ENCODE measurements at places on chromosomes 5 and 9.

GRCh38 chr9:113543982-113544303, 80.4 kb downstream of the RGS3 start:
- peaks cover 3% of the 10 kb centered on the region for H3K4me1 ChIP-seq
- no peak overlapping the region for H3K4me3 ChIP-seq
- H3K27ac ChIP-seq = no peak overlapping the region

DNA sequence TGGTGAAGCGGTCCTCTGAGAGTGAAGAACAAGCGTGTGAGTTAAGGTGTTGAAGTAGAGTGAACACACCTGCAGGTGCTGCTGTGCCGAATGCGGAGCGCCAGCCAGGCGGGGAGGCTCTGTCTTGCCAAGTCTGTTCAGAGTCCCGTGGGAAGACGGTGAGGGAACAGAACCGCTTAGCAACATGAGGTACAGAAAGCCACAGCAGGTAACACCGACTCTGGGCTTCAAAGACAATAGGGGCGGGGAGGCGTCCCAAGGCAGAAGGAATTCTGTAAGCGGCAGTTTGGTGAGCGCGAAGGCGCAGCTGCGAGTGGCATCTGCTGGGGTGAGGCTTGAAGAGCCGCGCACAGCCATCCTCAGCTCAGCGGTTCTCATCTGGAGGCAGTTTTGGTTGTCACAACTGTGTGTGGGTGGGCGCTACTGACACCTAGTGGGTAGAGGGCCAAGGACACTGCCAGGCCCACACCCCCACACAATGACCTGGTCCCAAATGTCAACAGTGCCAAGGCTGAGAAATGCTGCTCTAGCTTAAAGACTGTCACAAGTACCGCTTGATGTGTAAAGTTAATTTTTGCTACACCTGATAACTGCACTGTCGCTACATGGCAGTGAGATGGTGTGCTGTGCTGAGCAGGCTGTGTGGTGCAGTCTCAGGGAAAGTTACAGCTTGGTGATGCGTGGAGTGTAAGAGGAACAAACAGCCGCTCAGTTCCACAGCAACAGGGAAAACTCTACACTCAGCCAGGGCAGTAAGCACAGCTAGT, 67.4 kb upstream of the TBC1D9B start:
- no peaks in the 10 kb centered on the region for H3K36me3 ChIP-seq
- no peak overlapping the region for H3K27ac ChIP-seq
- H3K27me3 ChIP-seq = no peaks in the 10 kb centered on the region
- DNase-seq = no peak
- no peaks in the 10 kb centered on the region for H3K4me1 ChIP-seq

GRCh38 chr9:81506941-81507864, 182.1 kb downstream of the TLE1 start:
- no peak overlapping the region for H3K27ac ChIP-seq
- H3K27me3 ChIP-seq = no peaks in the 10 kb centered on the region
- H3K36me3 ChIP-seq = no peaks in the 10 kb centered on the region
- no peaks in the 10 kb centered on the region for H3K4me1 ChIP-seq

DNA sequence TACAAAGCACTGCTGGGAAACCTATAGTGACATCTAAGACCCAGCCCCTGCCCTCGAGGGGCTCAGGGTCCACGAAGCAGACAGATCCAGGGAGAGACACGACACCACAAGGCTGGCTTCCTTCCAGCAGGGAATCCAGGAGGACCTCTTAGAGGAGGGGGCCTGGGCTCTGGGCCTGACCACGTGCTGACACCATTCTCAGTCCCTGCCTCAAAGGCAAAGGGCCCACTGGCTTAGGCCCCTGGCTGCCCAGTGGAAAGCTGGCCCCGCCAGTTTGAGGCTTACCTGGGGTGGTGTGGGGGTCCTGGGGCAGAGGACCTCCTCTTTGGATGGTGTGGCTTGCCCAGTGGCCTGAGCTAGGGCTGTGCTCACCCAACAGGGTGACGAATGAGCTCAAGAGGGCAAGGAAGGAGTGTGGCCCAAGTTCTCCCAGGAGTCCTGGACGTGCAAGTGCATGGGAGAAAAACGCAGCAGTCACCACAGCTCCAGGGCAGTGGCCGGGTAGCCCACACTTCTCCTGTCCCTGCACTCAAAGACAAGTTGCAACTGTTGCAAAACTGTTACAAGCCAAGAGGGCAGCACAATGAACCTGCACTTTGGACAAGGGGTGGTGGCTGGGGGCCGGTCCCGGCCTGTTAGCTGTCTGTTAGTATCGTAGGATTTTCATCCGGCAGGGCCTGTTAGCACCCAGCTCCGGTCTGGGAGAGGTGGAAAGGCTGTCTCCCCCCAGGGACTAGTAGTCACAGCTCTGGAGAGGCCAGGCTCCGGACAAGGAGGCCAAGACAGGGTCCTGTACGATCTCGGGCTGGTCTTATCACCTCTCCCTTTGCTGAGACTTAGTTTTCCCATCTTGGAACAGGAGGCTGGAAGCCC, 1.5 kb upstream of the SARDH start:
- no peak for DNase-seq
- no peaks in the 10 kb centered on the region for H3K27me3 ChIP-seq
- H3K4me1 ChIP-seq = peaks cover 9% of the 10 kb centered on the region
- H3K4me3 ChIP-seq = no peak overlapping the region
- H3K27ac ChIP-seq = no peak overlapping the region
- H3K36me3 ChIP-seq = no peaks in the 10 kb centered on the region

DNA sequence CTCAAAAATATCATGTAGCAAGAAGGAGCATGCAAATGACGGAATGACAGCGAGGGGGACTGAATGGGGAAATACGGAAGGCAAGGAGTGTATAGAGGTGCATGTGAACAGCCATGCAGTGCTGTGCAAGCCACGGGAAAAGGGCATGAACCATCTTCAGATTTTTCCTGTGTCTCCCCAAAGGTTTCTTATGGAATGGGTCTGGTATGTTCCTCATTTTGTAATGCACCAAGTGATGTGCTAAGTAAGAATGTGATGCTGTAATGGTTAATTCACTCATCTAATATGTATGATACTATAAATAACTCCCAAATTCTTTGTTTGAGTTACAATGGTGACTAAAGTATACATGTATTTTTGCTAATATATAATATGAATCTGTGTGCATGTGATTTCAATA, 99.0 kb upstream of the DAB2 start:
- H3K27ac ChIP-seq = no peak overlapping the region
- DNase-seq = no peak
- H3K4me3 ChIP-seq = no peak overlapping the region
- no peaks in the 10 kb centered on the region for H3K4me1 ChIP-seq
- no peaks in the 10 kb centered on the region for H3K36me3 ChIP-seq

- H3K27me3 ChIP-seq = no peaks in the 10 kb centered on the region
- no peaks in the 10 kb centered on the region for H3K4me1 ChIP-seq
- H3K27ac ChIP-seq = no peak overlapping the region
- H3K4me3 ChIP-seq = no peak overlapping the region
Observed at GRCh38 chr5:8961956-8962355, 583.9 kb downstream of the SEMA5A start.

DNA sequence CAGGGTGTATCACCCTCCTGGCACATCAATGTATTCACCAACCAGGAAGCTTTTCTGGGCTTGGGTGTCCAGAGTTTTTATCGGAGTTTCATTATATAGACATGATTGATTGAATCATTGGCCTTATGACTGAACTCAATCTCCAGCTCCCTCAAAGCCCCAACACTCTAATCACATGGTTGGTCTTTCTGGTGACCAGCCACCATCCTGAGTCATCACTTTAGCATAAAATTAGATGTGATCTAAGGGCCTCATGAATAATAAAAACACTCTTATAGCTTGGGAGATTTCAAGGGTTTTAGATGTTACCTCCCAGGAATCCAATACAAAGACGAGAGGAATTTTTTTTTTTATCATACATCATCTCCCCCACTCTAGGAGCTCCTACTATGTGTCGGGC, 7.7 kb upstream of the PBX3 start:
- H3K4me1 ChIP-seq = no peaks in the 10 kb centered on the region
- no peak for DNase-seq
- no peak overlapping the region for H3K4me3 ChIP-seq
- H3K27ac ChIP-seq = no peak overlapping the region

- no peaks in the 10 kb centered on the region for H3K36me3 ChIP-seq
Observed at GRCh38 chr5:112686675-112687074, 51.0 kb upstream of the APC start.

GRCh38 chr5:160441311-160441781, 19.7 kb downstream of the PTTG1 start:
- no peak overlapping the region for H3K4me3 ChIP-seq
- H3K27ac ChIP-seq = no peak overlapping the region
- DNase-seq = no peak
- H3K27me3 ChIP-seq = no peaks in the 10 kb centered on the region

GRCh38 chr5:91160714-91161285, 222.3 kb downstream of the ARRDC3 start:
- H3K27me3 ChIP-seq = no peaks in the 10 kb centered on the region
- no peak overlapping the region for H3K4me3 ChIP-seq
- no peaks in the 10 kb centered on the region for H3K36me3 ChIP-seq
- no peak for DNase-seq
- H3K27ac ChIP-seq = no peak overlapping the region
- peaks cover 48% of the 10 kb centered on the region for H3K4me1 ChIP-seq

DNA sequence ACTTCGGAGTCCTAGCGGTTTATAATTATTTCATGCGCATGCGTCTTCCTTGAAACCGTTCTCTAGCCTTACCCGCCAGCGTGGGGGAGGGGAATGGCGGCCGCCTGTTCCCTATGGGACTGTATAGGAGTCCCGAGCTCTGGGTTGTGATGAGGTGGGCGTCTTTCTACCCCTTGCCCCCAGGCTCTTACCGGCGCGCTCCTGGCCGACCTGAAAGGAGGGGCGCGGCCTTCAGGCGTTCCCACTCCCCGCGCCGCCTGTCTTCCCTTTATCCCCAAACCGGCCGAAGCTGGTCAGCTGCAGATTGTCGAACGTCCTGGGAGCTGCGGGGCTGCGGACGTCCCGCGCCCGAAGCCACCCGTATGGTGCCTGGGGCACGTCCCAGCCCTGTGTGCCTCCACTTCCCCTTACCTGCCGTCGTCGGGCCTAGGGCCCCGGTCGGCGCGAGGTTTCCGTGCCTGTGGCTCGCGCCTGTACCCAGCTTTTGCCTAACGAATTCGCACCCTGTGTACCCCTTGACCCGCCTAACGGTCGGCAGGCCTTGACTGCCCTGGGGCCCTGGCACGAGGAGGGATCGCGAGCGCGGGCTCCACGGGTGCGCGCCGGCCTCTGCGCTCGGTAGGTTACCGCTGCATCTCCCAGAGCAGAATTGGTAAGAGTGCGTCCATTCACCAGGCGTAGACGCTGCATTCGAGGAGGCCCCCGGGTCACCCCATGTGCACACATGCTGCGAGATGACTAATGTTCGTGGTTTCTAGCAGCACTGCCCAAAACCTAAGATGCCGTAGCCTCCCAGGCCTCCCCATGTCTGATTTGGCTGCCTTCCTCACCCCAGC, 653 bp upstream of the HNRNPH1 start:
- no peak for DNase-seq
- peaks cover 48% of the 10 kb centered on the region for H3K4me1 ChIP-seq
- H3K36me3 ChIP-seq = peaks cover 11% of the 10 kb centered on the region
- peak overlapping the region; percentile 100 for H3K4me3 ChIP-seq
- no peaks in the 10 kb centered on the region for H3K27me3 ChIP-seq

DNA sequence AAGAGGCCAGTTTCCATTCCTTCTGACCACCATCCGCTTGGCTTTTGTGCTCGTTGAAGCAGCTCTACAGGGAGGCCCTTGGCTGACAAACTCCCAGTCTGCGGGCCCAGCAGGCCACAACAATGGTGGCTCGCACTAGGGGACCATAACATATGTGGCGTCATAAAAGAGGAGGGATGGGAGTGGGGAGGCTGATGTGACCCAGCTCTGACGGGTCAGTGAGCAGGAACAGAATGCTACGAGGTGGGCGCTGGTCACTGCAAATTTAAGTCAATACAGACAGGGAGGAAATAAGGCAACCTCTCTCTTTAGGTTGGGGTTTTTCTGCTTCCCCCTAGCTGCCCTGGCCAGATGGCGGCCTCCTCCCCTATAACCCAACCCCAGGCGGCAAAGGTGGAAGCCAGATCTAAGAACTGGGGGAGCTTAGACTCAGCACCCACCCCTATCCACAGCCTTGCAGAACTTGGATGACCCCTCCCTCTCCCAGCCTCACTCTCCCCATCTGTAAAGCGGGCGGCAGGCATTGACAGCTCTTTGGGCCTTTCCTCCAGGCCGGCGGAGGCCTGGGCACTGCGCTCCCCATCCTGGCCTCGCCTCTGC, 778 bp downstream of the FRRS1L start:
- no peaks in the 10 kb centered on the region for H3K27me3 ChIP-seq
- no peaks in the 10 kb centered on the region for H3K36me3 ChIP-seq
- H3K4me1 ChIP-seq = no peaks in the 10 kb centered on the region
- no peak for DNase-seq
- H3K27ac ChIP-seq = no peak overlapping the region

DNA sequence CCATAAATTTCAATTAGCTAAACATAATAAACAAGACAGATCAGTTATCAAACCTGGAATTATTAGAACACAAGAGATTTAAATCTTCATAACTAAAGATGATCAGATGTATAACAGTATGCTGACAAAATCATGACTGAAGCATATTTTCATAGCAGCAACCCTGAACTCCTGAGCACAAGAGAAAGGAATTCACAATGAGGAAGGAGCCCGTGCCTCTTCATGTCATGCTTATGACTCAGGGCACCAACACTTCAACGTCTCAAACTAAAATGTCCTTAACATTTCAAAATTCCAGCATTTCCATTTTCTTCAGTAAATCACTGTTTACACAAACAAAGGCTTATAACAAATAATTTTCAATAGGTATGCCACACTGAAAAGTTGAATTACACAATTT, 6.7 kb downstream of the AP3B1 start:
- H3K4me3 ChIP-seq = no peak overlapping the region
- no peaks in the 10 kb centered on the region for H3K27me3 ChIP-seq
- no peak for DNase-seq
- H3K4me1 ChIP-seq = no peaks in the 10 kb centered on the region
- no peaks in the 10 kb centered on the region for H3K36me3 ChIP-seq

DNA sequence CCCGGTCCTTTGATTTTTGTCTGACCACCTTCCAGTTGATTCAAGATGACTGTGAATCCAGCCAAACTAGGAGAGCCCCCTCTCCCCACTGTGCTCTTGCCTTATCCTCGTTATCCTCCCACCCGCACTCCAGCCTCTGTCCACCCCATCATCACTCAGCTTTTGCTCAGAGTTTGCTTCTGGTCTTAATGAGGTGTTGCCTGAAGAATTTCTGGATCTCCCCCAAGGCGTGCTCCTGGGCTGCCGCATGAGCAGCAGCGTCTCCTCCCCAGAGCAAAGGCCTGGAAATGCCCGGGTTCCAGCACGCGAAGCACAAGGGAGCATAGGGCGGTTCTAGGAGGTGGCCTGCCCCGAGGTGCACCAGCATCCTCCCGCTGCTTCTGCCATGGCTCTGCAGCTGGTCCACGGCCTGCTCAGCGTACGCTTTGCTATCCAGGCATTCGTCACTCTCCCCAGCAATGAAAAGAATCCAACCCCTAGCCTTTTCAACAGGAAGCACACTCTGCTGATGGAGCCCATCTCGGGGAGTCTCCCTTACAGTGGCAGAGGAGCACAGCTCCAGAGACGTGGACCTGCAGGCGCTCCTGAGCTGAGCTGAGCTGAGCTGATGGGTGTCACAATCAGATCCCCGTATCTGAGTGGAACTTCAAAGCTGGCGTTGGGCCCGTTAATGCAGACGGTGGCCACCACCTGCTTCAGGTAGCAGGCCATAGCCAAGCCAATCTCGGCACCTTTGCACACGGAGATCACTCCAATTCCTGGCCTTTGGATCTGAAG, 50.7 kb downstream of the BAAT start:
- no peak overlapping the region for H3K4me3 ChIP-seq
- H3K27ac ChIP-seq = no peak overlapping the region
- no peak for DNase-seq

All from esophagus squamous epithelium (tissue), 5 donors.